Stimulated activated CD8-positive, alpha-beta memory T cell treated with anti-CD3 and anti-CD28 coated beads, Interleukin-7, amount 100 ng/mL, for 1 hour (primary cell): ENCODE measurements at places on chromosomes 6 and 20.

DNA sequence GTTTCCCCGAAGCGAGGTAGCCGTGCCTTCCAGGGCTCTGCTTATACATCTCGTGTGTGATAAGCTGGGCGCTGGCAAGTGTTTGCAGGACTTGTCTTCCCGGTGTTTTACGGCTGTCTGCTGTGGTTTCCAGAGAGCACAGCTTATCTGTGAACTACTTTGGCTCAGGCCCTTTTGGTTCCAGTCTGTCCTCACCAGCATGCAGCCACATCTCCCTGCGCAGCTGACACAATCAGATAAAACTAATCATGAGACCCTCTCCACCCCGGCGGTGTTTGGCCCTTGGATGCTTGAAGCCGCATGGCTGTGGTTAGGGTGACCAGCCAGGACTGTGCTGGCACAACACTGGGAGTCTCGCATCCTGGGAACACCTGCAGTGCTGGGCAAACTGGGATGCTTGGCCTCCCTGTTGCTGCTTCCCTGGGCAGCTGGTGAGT is 241.8 kb upstream of the FOXQ1 start:
- DNase-seq, result no peak

DNA sequence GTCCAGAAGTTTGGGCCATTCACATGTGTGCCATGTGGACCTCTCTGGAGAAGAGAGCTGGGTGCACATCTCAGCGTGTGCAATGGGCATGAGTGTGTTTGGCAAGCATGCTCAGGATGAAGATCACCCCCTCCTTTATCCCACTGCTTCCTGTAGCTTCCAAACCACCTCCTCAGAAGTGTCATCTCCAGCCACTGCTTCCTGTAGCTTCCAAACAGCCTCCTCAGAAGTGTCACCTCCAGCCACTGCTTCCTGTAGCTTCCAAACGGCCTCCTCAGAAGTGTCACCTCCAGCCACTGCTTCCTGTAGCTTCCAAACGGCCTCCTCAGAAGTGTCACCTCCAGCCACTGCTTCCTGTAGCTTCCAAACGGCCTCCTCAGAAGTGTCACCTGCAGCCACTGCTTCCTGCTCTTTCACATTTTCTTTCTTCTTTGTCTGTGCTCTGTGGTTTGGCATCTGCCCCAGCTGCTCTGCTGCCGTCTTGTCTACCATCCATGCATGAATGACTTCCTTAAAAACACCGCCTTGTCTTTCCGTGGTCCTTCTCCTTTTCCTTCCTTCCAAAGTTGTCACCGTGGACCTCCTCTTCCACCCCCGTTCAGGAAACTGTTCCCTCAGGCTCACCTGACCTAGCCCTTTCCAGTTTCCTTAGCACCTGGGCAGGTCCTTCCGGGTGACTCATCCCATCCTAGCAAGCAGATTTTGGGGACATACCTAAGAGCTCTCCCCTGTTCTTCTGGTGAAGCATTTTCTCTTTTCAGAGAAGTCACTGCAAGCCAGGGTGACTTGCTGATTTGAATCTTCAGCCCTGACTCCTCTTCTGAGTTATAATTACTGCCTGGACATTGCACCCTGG is 43.5 kb upstream of the TIAM2 start:
- DNase-seq, result no peak

DNA sequence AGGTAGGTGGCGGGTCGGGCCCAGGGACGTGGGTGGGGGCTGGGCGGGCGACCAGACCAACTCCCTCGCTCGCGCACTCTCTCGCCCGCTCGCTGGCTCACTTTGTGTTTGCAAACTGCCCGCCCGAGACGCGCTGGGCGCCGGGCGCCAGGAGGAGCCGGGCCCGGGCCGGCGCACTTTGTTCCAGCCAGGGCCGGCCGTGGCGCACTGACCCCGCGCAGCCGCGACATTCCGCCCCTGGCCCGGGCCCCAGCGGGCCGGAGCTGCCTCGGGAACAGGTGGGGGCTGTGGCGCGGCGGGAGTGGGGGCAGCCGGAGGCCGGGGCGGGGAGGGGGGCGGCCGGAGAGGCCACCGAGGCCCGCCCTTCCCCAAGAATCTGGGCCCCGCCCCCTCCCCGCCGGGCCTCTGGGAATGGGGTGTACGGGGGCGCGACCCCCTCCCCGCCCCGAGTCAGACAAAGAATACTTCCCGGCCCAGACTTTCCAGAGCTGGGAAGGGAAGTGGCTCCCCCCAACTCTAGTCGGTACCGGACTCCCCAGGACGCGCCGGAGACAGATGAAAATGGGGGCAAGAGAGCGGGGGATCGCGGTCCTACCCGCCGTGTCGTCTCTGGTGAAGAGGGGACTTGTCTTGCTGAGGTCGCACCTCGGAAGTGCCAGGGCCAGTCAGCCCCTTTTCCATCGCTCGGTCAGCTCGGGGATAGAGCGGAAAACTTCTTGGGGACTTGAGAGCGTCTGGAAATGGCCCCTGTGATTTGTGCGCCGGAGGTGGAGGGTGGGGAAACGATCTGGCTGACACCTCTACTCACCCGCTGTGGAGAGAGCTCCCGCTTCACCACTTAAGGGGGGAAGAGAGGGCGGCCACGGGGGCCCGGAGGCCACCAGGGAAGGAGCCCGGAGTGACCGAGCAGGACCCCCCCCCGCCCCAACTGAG is 951 bp downstream of the FOXP4 start:
- no peak for DNase-seq

DNA sequence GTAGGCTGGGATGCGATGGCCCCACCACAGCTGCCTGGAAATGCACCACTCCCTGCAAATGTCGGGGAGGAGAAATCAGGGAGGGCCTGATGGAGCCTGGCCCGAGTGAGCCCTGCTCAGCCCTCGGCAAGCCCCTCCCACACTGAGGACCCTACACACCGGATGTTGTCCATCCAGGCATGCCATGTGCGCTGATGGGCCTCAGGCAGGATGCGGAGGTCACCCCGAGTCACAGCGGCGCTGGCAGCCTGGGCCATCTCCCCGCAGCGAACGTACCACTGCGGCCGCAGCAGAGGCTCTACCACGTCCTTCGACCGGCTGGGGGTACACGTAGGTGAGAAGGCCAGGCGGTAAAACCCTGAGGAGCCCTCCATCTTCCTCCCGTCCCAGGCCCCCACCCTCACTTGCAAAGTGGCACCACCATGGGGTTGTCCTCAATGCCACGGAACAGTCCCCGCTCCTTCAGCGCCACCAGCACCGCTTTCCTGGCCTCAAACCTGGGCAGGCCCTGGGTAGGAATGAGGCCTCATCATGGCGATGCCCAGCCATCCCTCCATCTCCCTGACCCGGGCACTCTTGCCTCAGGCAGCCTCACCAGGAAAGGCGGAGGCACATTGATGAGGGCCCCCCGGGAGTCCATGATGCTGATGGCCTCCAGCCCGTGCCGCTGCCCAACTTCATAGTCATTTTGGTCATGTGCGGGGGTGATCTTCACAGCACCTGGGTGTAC is 5.2 kb upstream of the VWA7 start:
- DNase-seq, result no peak

DNA sequence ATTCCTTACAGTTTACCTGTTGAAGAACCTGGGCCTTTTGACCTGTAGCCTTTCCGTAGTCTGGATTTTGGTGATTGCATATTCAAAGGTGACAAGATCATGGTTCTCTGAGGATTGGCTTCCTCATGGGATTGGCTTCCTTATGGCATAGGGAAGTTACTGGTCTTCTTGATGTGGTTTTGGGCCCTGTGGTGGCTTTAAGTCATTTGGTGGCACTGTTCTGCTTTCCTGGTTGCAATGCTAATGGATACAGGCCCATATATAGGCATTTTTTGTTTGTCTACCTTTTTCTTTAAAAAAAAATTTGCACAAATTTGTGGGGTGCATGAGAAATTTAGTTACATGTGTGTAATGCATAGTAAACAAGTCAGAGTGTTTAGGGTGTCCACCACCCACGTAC is 185.7 kb downstream of the CDKAL1 start:
- DNase-seq, result no peak

GRCh38 chr6:160427312-160428068 is 79.3 kb downstream of the SLC22A3 start:
- DNase-seq, result no peak

GRCh38 chr6:152232501-152233151 is 404.5 kb downstream of the SYNE1 start:
- no peak for DNase-seq

DNA sequence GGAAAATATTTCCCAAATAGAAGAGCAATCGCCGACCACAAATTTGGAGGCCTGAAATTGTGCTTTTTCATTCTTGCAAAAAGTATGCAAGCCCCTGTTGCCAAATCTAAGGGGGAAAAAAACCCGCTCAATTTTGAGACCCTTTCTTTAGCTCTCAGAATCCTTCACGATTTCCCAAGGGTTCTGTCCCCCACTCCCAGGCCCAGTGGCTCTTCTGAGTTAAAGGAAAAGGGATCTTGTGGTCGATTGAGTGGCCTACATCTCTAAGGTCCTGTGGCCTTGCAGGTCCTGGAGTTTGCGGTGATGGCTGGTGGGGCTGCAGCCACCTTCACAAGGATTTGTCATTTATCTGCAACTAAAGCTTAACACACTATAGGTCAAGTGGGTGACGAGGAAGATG is 1.8 kb downstream of the PAX1 start:
- no peak for DNase-seq

GRCh38 chr6:7589221-7589620 is 777 bp upstream of the SNRNP48 start:
- no peak for DNase-seq

GRCh38 chr6:44538807-44539201 is 151.3 kb downstream of the CDC5L start:
- no peak for DNase-seq

DNA sequence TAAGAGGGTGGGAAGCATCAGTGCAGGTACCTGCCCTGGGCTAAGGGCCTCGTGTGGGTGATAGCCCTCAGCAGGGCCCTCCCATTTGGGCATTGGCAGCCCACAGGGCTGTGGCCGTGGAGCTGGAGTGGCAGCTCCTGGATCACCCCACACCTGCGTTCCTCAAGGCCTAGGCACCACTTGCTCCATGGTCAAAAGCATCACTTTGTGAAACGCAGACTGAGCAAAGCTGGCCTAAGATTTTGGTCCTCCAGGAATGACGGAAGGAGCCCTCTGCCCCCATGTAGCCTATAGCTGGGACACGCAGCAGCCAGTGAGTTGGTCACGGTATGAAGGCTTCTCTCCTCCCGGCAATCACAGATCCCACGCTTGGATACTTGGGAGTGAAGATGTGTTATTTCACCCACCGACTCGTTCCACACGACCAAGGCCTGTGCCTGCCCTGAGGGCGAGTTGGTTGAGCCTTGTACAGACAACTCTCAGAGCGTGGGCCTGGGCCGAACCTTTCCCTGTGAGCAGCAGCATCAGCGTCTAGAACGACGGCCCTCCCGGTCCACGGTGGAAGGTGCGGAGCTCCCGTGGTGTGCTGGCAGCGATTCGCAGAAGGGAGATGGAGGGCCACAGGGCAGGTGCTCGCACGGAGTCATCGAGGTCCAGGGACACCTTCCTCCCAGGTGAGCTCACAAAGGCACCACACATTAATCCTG is 39.7 kb downstream of the THBS2 start:
- DNase-seq, result no peak

GRCh38 chr6:74870403-74870802 is 335.4 kb downstream of the COL12A1 start:
- no peak for DNase-seq

- no peak for DNase-seq
Observed at GRCh38 chr6:93177918-93178317, 241.4 kb downstream of the EPHA7 start.

GRCh38 chr6:115971785-115972184 is 88.9 kb downstream of the FRK start:
- DNase-seq, result no peak

- no peak for DNase-seq
Observed at GRCh38 chr6:72861935-72862432, 240.1 kb downstream of the KCNQ5 start.

- no peak for DNase-seq
Observed at GRCh38 chr6:2542858-2543218, 207.9 kb downstream of the MYLK4 start.

- DNase-seq, result no peak
Observed at GRCh38 chr6:35485402-35485877, 11.4 kb downstream of the TEAD3 start.

- DNase-seq, result no peak
Observed at GRCh38 chr20:15706719-15707118, 866.5 kb downstream of the KIF16B start.

DNA sequence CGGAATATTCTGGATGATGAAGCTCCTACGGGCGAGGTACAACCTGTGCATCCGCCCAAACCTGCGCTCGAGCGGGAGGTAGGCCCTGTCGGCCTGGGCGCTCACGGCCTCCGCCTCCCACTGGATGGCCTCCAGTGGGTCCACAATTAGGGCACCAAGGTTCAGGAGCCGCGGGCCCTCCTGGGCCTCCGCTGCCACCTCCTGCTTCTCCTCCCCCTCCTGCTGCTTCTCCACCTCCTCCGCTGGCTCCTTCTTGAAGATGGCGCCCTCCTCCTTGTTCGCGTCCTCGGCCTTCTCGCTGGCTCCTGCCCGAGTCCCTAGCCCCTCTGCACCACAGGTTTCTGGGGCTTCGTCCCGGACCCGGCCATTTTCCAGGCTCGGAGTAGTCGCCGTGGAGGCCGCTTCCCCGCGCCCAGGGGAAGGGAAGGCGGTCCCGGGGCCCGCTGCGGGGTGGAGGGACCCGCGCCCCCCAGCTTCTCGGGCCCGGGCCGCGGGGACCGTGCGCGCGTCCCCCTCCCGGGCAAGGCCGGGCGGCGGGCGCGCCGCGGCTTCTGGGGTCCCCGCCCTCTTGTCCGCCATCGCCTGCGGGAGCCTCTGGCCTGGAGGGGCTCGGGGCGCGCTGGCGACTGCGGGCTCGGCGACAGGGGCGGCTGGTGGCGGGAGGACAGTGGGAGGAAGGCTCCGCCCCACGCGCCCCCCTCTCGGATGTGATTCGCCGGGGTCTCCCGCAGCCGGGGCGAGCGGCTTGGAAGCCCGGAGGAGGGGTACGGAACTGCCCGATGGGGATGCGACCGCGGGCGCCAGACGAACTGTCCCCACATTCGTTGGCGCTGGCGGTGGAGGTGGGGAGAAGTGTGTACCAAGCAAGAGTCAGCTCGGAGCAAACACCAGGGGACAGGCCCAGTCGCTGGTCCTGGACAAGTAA is 17.6 kb downstream of the PLAGL2 start:
- peak; percentile 13 for DNase-seq

DNA sequence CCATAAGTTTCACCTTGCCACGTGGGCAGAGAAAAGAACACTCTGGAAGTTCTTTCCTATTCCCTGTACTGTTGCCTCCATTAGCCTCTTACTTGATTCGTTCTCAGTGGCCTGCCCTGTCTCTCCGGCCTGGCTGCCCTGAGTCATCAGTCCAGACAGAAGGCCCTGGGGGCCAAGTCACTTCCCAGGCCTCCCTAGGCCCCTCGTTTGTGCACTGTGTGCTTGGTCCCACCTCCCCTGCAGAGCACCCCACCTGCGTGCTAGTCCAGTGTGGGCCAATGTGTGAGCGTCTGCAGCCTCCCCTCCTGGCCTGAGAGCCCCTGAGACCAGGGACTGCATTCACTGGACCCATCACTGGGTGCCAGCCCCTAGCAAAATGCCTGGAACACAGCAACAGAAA is 191.2 kb upstream of the RREB1 start:
- no peak for DNase-seq
